Activated CD4-positive, alpha-beta T cell treated with anti-CD3 and anti-CD28 coated beads for 1 hour (primary cell): ENCODE measurements at places on chromosomes 2 and 18.

DNA sequence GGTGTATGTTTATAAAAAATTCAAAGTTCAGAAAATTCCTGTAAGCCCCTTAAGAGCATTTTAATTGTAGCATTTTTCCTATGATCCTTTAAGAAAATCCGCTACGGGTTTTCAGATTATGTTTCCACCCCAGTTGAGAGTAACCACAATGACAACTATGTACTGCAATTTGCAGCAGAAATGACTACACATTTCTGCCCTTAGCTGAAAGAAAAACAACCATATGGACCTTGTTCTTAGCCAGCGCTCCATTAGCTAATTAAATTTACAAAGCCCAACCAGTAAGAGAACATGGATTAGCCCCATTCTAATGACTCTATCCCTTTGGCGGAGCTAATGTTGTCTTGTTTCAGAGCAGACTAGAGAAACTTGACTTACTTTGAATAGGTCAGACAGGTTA, 247.6 kb downstream of the SLC8A1 start:
- DNase-seq: no peak

DNA sequence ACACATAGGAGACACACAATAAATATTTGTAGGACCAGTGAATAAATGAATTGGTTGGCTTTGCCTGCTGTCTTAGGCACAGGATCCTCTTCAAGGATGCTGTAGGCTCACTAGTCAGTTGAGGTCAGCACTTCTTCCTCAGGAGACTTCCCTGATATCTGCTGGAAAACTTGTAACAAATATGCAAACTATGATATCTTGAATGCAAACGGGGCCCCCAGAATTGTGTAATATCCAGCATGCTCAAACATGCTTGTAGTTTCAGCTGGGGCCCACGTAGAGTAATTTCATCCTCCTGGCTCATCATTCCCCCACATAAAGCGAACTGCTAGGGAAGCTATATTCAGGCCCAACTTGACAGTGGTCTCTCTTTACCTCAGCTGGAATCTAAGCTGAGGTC, 43.6 kb downstream of the POLE4 start:
- DNase-seq: no peak

DNA sequence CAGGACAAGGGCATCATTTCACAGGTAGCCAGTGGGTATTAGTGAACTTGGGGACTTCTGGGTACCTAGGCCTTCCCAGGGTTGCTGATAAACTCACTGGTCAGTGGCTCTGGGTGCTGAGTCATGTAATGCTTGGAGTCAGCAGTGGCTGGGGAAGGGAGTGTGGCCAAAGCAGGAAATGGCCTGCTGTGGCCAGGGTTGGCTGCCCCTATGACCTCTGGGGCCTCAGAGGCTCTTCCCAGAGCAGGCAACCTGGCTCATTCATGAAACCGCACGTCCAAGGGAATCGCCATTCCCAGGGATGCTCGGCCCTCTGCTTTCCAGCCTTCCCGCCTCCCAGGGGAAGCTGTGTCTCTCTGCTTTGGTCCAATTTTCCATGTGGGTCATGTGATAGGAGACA, 294.9 kb downstream of the DYSF start:
- DNase-seq: no peak

DNA sequence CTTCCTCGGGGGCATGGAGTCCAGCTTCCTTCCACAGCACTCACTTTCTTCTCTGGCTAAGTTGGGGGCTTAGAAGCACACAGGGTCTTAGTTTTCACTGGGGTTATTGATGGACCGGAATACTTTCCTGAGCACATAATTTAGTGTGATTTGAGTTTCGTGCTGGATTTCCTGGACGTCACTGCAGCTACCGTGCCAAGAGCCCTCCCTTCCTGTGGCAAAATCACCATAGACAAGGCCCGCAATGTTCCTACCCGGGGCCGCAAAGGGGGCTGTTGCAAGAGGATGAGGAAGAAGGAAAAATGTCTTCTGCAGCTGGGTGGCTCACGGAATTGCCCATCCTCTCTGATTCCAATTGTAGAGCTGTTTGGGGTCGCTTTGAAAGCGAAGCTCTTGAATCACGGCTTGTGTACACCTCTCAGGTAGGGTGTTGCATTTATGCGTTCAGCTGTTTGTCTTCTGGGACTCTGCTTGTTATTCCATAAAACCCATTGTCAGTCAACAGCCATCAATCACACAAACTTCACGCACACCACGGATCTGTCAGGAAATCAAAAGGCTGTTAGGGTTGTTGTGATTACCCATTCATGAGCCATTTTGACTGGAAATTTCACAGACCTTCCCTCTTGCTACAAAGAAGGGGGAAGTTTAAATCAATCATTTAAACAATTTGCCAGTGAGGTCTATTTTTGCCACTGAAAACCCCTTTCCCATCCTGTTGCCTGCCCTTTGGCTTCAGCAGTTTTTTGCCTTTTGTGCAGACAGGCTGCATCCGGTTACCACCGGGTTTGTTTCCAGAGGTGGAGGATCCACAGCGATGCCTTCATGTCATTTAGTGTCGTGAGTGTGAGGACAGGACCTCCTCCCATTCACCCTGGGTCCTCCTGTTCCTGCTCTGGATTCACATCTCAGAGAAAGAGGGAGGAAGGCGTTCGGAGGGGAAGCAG, 36.0 kb downstream of the SMIM21 start:
- DNase-seq: no peak

GRCh38 chr2:163633291-163633690, 102.5 kb downstream of the FIGN start:
- no peak for DNase-seq
